ENCODE measurements at places on chromosomes 5 and 9.
A peak's percentile ranks its signal among the peaks of the same experiment; 100 is the strongest.

DNA sequence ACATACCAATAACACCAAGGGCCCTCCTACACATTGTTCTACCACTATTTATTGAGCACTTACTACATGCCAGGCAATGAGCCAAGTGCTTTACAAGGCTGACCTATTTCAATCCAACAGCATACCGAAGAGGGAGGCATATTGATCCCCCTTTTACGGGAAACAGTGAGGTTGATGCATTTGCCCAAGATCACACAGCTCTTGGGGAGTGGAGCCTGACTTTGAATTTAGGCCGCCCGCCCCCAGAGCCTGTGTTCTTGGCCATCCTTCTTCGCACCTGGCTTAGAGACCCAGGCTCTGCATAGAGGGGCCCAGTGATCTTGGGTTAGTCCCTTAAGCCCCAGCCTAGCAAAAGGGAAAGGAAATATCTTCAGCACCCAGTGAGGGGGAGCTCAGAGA, 158.1 kb upstream of the IER5L start:
- DNase-seq, result no peak

DNA sequence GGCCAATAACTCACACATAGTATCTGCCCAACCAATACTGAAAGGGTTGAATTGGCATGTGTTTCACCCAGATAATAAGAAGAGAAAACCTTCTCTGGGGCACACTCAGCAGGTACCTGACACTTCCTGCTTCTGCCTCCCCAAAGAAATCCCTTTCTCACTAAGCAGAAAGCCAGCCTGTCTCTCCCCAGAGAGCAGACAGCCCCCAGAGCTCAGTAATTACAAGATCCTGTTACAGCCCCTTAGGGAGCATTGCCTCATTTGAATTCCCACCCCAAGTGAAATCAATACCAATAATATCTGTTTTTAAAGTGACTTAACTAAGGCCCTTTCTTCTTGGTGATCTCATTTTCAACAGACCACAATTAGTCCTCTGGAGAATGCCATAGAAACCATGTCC, 38.5 kb upstream of the FOXI1 start:
- no peak for DNase-seq

DNA sequence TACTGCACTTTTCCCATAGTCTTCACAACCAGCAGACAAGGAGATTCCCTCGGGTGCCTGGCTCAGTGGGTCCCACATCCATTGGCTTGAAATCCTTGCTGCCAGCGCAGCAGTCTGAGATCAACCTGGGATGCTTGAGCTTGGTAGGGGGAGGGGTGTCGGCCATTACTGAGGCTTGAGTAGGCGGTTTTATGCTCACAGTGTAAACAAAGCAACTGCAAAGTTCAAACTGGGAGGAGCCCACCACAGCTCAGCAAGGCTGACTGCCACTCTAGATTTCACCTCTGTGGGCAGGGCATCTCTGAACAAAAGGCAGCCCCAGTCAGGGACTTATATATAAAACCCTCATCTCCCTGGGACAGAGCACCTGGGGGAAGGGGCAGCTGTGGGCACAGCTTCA, 512.3 kb upstream of the MPDZ start:
- DNase-seq, result no peak

GRCh38 chr5:6715758-6716628, 2.8 kb downstream of the TENT4A start:
- peak; percentile 30 for DNase-seq

DNA sequence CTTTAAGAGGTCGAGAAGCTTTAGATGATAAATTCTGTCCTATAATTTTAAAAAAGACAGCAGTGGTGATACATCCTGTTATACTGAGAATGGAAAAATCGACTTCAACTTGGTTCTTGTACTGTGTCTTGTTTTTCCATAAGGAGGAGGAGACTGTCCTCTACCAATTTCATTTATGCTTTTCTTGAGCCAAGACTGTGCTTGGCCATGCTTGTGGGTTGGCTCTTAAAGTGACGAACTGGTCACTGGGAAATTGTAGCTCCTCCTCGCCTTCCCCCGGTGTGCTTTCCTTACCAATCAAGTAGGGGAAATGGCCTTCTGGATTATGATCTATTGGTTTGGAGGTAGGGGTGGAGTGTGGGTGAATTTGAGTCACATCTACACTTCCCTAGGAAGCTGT, 67.1 kb upstream of the HSPB3 start:
- DNase-seq, result no peak

GRCh38 chr9:77375956-77376532, 198.7 kb downstream of the VPS13A start:
- DNase-seq, result no peak

DNA sequence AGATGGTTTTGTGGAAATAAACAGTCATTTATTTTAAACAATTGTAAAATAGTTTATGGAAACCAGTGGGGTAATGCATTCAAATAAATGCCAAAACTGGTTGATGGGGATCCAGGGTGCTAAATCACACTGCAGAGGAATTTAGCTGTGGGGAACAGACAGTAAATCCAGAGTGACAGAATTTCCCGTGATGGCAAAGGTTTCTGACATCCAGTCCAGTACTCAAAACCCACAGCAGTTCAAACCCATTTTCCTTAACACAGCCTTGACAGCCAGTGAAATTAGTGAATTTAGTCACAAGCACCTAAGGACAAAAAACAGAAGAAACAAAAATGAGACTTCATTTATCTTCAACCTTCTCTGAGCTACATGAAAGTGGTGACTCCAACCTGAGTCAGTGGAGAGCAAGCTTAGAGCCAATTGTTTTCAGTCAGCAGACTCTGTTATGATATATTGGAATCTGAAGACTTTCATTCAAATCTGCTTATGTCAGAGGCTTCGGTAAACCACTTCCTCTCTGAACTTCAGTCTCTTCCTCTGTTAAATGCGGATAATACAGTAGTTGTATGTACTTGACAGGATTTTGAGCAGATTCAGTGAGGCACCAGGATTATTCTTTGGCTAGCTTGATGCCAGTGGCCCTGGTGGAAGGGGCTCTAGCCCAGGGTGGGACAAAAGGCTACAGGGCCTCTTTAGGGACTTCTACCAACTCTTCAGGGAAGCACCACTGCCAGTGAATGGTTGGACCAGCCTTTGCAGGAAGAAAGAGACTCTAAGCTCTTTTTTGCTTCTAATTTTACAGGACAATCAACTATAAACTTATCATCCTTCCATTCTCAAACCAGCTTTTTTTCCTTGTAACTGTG, 185.3 kb downstream of the MAPKAP1 start:
- peak; percentile 82 for DNase-seq

DNA sequence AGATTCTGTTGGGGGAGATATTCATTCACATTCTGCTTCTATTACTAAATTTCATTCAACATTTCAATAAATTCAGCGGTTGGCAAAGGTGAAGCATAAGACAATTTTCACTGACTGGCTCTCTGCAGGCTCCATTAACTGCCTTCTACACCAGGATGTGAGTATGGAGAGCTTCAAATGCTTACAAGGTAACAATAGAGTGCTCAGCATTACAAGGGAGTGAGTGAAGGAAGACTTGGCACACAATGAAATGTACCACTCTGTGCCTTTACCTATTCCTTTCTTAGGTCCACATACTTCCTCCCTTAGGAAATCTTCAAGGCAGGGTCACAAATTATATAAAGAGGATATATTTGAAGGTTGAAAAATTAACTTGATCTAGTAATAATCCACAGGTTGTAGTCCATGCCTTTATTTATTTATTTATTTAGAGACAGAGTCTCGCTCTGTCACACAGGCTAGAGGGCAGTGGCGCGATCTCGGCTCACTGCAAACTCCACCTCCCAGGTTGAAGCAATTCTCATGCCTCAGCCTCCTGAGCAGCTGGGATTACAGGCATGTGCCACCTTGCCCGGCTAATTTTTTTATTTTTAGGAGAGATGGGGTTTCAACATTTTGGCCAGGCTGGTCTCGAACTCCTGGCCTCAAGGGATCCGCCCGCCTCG, 76.6 kb upstream of the FAM169A start:
- DNase-seq, result no peak

DNA sequence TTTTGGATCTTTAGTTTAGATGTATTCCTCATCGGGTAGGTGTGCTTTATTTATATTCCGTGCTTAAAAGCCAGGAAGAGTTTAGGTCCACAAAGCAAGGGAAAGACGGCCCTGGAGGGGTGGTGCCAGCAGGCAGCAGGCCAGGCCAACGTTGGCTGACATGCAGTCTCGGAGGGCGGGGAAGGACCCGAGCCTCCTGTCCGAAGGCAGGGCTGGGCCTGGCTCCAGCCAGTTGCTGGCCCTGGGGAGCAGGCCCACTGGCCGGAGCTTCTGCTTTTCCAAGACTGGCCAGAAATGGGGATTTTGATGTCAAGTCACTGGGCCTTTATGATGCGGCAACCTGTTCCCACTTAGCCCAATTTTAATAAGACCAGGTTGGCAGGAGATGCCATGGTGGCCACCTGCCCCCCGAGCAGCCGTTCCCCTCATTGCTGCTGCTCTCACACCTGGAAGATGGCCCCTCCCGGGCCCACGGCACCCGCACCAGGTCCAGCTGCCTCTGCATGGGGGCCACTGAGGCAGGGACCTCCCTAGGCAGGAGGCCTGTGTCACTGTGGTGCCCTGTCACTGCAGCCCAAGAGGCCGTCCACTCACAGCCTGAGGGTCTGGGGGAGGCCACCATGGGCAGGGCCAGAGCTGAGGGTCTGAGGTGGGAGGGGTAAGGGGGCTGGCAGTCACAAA, 23.2 kb downstream of the LPCAT1 start:
- DNase-seq, result no peak

DNA sequence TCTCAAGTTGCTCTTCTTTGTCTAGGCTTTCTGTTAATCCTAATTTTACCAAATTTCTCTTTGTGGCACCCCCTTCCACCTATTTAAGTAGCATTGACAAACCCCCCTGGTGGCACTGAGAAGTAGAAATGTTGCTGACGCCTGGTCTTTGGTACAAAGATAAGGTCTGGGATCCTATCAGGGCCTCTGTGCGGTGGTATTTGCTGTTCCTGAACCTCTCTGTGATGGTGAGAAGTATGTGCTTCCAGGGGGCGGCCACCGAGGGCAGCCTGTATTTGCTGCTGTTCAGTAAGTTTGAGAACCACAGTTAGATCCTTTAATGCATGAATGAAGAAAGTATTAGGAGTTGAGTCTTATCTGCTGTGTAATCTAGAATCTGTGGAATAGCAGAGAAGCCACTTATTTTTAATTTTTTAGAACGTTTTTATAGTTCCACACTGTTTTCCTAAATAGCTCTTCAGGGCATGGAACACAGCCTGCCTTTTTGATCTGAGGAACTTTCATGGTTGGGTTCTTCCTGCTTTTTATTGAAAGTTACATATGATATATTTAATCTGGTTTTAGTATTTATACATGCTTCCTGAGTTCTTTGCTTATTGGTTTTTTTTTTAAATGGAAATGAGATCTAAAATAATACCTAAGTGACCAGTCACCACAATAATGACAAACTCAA, 124.2 kb downstream of the TRIO start:
- no peak for DNase-seq

GRCh38 chr9:22041775-22042174, 32.7 kb upstream of the CDKN2B start:
- DNase-seq, result no peak

DNA sequence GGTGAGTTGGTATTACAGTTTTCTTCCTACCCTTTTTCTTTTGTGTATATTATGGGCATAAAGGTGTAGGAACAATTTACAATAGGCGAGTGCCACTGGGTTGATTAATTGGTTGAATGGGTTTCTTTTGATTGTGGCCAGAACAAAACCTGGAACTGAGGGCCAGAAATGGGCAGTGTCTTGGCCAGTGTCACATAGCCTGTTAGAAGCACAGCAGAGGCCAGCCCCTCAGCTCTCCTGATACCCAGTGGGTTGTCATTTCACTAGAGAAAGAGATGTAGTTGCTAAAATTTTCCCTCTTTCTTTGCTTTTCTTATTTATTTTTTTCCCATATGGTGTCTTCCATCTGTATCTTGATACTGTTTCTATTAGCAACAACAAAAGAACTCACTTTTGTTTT, 38.8 kb upstream of the SEMA6A start:
- DNase-seq, result no peak

DNA sequence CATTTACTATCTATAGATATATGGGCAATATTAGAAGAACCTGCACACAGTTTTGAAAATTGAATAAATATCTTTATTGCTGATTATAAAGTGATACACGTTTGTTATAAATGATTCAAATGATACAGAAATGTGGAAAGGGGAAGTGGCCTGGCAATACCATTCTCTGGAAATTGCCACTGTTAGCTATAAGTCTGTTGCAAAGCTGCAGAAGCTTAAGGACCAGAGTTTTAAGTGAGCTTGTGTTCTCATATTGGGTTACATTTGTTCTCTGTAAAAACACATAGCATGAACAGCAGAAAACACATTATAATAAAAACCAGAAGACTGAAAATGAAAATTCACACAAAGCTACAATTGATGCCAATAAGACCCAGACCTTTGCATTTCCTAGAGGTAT, 59.6 kb downstream of the RASGRF2 start:
- no peak for DNase-seq

GRCh38 chr9:127991757-127992274, 11.0 kb upstream of the EEIG1 start:
- no peak for DNase-seq

DNA sequence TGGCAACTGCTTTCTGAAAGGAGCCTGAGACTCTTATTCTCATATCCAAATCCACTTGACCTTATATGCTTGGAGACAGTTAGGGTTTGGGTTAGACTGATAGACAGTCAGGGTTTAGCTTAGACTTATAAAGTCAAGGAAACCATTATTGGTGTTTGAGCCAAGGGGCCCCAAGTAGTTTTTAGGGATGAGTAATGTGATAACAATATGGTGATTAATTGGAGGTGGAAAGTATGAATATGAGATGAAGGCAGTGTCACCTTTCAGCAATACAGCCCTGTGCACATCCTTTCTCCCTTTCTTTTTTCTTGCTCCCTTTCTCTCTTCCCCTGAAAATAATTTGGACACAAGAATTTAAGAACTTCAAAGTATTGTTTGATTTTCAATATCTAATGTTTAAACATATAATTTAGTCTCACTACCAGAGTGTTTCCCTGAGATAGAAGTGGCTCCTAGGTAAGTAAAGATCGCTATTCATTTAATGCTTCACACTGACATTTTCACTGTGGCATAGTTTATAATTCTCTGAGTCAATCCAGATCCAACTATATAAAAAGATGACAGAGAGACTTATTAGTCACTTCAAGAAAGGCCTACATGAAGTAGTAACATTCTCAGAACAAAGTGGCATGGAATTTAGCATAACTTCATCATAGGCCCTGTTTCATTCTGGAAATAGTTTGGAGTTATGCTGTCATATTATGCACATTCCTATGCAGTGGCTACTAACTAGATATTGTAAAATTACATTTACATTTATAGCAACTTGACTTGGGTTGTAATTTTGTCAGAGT, 200.8 kb downstream of the CHSY3 start:
- no peak for DNase-seq

DNA sequence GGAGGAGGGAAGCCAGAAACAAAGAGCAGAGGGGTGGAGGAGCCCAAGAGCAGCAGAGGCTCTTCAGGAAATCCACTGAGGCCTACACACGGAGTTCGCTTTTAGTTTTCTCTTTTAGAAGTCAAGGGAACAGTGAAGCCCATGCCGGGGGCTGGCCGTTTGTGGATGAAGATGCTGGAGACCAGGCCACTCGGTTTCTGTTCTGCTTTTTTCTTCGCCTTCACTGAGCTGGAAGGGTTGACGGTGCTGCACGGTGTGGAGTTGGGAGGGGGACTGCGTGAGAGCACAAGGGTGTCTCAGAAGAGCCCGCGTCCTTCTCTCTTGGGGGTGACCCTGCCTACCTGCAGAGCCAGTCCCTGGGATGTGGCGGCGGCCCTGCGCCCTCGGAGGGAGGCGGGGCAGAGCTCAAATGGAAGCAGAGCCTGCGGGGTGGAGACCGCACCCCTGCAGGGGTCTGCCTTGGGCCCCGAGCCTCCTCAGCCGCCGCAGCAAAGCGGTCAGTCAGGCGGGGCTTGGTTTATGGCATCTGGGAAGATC, 68.5 kb upstream of the CACNA1B start:
- DNase-seq, result no peak

GRCh38 chr9:98811051-98811650, 3.7 kb downstream of the GALNT12 start:
- DNase-seq, result no peak

All from activated CD4-positive, alpha-beta T cell treated with anti-CD3 and anti-CD28 coated beads, Interleukin-2, Interleukin-6, amounts not matched to agents 100 ng/mL and 50 ng/mL, durations not matched to agents 16 hours and 8 hours (primary cell).